B cell (primary cell): ENCODE measurements at places on chromosomes 12 and 14. TPM values are rescaled to one million over a fixed set of nuclear protein-coding genes. Genes with fewer than 3 reads are reported as not detected.
A peak's percentile ranks its signal among the peaks of the same experiment; 100 is the strongest.

OR4E2 gene
- total RNA-seq, result not detected in 2 replicates

DNA sequence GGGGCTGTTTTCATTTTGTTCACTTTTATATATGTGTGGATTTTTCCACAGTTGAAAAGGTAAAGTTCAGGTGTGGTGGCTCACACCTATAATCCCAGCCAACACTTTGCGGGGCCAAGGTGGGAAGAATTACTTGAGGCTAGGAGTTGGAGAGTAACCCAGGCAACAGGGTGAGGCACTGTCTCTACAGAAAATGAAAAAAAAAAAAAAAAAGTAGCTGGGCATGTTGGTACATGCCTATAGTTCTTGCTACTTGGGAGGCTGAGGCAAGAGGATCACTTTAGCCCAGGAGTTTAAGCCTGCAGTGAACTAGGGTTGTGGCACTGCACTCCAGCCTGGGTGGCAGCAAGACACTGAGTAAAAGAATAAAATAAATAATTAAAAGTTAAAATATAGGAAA is 326.5 kb downstream of the NAV3 start:
- no peaks in the 10 kb centered on the region for H3K27me3 ChIP-seq
- no peak overlapping the region for H3K27ac ChIP-seq
- no peak for DNase-seq
- no peaks in the 10 kb centered on the region for H3K36me3 ChIP-seq

DNA sequence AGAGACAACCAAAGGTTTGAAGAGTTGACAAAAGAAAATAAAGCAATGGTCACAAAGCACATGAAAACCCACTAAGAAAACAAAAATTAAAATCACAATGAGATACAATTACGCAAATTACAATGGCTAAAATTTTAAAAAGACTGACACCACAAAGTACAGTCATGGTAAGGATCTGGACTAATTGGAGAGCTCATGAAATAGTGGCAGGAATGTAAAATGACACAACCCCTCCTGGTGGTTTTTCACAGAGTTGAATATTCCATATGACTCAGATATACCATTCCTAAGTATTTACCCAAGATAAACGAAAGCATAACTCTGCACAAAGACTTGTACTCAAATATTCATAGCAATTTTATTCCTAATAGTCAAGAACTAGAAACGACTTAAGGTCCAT is 65.9 kb downstream of the NOVA1 start:
- no peak overlapping the region for H3K4me3 ChIP-seq
- DNase-seq, result no peak
- no peaks in the 10 kb centered on the region for H3K36me3 ChIP-seq
- no peaks in the 10 kb centered on the region for H3K4me1 ChIP-seq
- H3K27me3 ChIP-seq, result no peaks in the 10 kb centered on the region

- DNase-seq, result no peak
- no peaks in the 10 kb centered on the region for H3K27me3 ChIP-seq
- no peaks in the 10 kb centered on the region for H3K36me3 ChIP-seq
- H3K4me3 ChIP-seq, result no peak overlapping the region
Observed at GRCh38 chr14:94361682-94362081, 26.7 kb downstream of the SERPINA1 start.

DNA sequence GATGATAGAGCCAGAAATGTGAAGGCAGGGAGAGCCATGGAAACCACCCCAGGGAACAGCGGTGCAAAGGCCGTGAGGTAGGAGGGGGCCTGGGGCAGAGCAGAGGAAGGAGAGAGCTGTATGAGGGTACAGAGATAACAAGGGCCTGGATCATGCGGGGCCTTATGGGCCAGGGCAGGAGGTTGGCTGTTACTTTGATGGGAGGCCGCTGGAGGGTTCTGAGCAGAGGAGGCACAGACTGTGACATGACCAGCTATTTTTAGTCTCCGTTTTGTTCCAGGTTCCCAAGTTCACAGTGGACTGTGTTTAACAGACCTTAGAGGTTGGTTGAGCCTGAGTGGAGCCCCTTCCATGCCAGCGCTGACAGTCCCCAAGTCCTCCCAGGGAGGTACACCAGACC is 118.6 kb downstream of the GCH1 start:
- no peak for DNase-seq
- no peak overlapping the region for H3K4me3 ChIP-seq
- H3K4me1 ChIP-seq, result peaks cover 21% of the 10 kb centered on the region
- peaks cover 17% of the 10 kb centered on the region for H3K36me3 ChIP-seq

GRCh38 chr12:24127919-24128721 is 178.7 kb upstream of the SOX5 start:
- H3K27ac ChIP-seq, result no peak overlapping the region
- H3K4me3 ChIP-seq, result no peak overlapping the region
- DNase-seq, result no peak
- no peaks in the 10 kb centered on the region for H3K4me1 ChIP-seq
- H3K27me3 ChIP-seq, result no peaks in the 10 kb centered on the region

DNA sequence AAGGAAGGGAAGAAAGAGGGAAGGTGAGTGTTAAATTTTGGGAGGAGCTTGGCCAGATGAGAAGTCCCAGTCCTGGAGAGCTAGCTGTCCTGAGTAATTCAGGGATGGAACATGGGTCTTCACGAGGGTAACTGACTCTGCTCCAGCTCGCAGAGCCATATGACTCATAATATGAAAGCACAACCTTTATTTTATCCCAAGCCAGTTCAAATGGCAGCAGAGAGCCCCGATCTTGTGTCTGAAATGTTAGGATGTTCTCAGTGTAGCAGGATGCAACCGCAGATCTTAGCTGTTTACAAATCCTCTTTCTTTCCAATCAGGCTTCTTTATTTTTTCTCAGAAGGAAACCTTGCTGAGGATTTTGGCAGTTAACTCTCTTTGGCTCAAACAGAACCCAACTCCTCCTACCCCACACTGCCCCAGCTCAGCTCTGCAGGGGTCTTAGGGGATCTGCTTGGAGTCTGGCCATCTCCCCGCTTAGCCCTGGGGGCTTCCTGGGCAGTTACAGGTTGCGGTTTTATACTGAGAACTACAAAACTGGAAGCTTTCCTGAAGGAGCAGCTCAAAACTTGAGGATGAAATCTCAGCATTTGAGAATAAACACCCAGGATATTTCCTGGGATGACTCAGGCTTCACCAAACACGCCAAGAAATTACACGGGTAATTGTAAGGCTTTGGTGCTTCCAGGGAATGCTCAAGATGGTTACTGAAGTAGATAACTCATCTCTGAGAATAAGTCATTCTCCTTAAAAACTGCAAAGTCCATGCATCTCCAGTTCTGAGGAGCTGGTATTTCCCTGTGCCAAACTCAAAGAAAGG is 92.5 kb downstream of the VCPKMT start:
- H3K4me3 ChIP-seq, result no peak overlapping the region
- no peak overlapping the region for H3K27ac ChIP-seq
- H3K27me3 ChIP-seq, result no peaks in the 10 kb centered on the region
- DNase-seq, result no peak
- peaks cover 10% of the 10 kb centered on the region for H3K4me1 ChIP-seq
- peaks cover 2% of the 10 kb centered on the region for H3K36me3 ChIP-seq

DNA sequence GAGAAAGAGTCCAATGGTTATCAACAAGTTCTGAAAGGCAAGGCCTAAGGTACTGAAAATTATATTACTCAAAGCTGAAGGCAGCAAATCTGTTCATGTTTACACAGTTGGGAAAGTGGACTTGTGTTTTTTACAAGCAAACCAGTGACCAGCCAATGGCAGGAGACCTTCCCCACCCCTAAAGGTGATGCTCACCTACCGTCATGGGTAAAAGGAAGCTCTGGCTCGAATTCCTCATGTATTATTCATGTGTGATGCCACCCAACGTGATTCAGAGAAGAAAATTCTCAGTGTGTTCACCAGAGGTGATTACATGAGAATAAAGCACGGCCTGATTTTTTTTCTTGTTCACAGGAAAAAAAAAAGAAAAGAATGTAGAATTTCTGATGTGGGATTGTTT is 1161.2 kb upstream of the SEL1L start:
- no peak overlapping the region for H3K27ac ChIP-seq
- H3K36me3 ChIP-seq, result no peaks in the 10 kb centered on the region
- no peak overlapping the region for H3K4me3 ChIP-seq

TROAP gene
- 1.0 and 1.7 TPM in 2 replicates for total RNA-seq

DNA sequence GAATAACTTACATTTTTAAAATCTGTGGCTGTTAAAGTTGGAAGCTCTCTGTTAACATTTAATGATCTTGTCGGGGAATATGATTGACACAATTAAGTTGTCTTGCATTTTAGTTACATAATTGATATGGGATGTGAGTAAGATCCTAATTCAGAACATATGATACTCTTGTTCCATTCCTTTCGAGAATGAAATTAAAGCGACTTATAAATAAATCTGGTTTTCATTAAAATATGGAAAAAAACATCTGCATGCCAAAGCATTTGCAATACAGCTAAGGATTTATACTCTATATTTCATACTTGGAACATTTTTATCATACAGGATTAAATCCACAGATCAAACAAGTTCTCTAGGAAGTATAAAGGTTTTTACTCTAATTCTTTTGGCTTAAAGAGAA is 52.0 kb downstream of the SLC38A6 start:
- no peaks in the 10 kb centered on the region for H3K36me3 ChIP-seq
- H3K27me3 ChIP-seq, result no peaks in the 10 kb centered on the region
- H3K27ac ChIP-seq, result no peak overlapping the region
- H3K4me1 ChIP-seq, result peaks cover 10% of the 10 kb centered on the region

- no peak overlapping the region for H3K27ac ChIP-seq
- peaks cover 15% of the 10 kb centered on the region for H3K4me1 ChIP-seq
- no peaks in the 10 kb centered on the region for H3K27me3 ChIP-seq
- peaks cover 3% of the 10 kb centered on the region for H3K36me3 ChIP-seq
- DNase-seq, result no peak
Observed at GRCh38 chr12:122503147-122503751, 2.5 kb upstream of the ZCCHC8 start.

DNA sequence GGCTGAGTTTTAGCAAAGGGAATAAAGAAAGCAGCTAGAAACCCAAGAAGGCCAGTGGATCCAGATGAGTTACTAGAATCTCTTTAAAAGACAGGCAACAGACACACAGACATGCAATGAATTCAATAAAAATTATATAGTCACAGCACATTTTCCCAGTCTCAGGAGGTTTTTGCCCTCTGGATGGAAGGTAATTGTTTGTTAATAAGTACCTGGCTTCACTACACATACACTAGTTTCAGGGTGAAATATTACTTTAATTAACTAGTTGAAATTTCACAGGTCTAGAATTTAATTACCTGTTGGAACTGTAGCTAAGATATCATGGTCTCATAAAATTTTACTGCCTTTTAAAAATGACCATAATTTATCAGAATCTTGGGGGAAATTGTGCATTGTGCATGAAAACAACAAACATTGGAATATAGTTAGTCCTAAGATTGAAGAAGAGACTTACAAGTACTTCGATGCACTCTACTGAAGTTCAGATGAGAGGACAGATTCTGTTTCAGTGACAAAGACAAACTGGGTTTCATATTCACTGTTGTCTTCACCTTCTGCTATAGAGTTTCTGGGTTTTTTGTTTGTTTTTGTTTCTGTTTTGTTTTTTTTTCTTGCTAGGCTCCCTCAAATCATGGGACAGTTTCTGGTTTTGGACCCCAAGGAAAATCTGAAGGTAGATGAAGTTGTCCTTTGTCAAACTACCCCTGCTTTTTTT is 277.0 kb upstream of the GARIN6 start:
- H3K27ac ChIP-seq, result no peak overlapping the region
- no peaks in the 10 kb centered on the region for H3K36me3 ChIP-seq
- no peak for DNase-seq
- no peaks in the 10 kb centered on the region for H3K4me1 ChIP-seq
- H3K4me3 ChIP-seq, result no peak overlapping the region

DNA sequence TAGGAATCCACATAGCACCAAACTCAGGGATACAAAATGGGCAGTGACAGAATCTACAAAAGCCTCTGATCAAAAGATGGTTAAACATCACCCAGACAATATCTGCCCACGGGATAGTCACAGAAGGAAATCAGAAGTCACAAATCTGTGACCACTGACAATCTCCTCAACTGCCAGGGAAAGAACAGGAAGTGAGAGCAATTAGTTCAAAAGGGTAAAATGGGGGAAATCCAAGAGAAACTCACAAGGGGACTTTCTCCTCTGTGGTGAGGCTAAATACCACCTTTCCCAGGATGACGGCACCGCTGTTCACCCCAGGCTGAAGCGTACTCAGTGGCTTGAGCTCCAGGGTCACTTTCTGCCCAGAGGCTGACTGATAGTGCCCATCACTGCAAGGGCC is 10.7 kb downstream of the TTC5 start:
- no peaks in the 10 kb centered on the region for H3K27me3 ChIP-seq
- peaks cover 4% of the 10 kb centered on the region for H3K4me1 ChIP-seq
- DNase-seq, result peak; percentile 48
- no peak overlapping the region for H3K4me3 ChIP-seq
- H3K36me3 ChIP-seq, result peaks cover 85% of the 10 kb centered on the region
- no peak overlapping the region for H3K27ac ChIP-seq

DNA sequence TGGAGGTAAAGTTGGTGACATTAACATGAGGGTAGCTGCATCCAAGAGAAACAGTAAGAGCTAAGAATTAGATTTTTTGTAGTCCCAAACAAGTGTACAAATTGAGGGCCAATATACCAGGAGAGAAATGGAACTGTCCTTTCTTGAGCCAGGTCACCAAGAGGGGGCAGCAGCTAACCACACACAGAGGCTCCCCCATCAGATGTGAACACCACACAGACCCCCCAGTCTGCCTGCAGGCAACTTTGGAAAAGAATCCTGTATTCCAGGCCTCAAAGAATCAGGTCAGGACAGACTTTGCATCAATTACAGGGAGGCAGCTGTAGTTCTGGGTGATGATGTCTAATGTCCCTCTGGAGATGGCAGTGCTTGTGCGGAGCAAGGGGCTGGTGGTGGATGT is 77.9 kb downstream of the SPTB start:
- no peaks in the 10 kb centered on the region for H3K4me1 ChIP-seq
- H3K27me3 ChIP-seq, result no peaks in the 10 kb centered on the region
- no peaks in the 10 kb centered on the region for H3K36me3 ChIP-seq
- DNase-seq, result no peak
- H3K4me3 ChIP-seq, result no peak overlapping the region
- H3K27ac ChIP-seq, result no peak overlapping the region

KRT83 gene
- not detected in 2 replicates for total RNA-seq

GRCh38 chr12:130222519-130223218 is 60.4 kb downstream of the FZD10 start:
- H3K27ac ChIP-seq, result no peak overlapping the region
- DNase-seq, result no peak
- H3K4me1 ChIP-seq, result no peaks in the 10 kb centered on the region
- no peaks in the 10 kb centered on the region for H3K36me3 ChIP-seq

- no peaks in the 10 kb centered on the region for H3K27me3 ChIP-seq
- peaks cover 42% of the 10 kb centered on the region for H3K4me1 ChIP-seq
- H3K36me3 ChIP-seq, result peaks cover 1% of the 10 kb centered on the region
- peak overlapping the region; percentile 50 for H3K4me3 ChIP-seq
Observed at GRCh38 chr12:104570174-104570907, 113.6 kb downstream of the CHST11 start.

- H3K27me3 ChIP-seq, result no peaks in the 10 kb centered on the region
- no peaks in the 10 kb centered on the region for H3K36me3 ChIP-seq
- peak within 1 kb of the TSS; percentile 75 for H3K4me3 ChIP-seq
- DNase-seq, result no peak
- peak within 1 kb of the TSS; percentile 67 for H3K27ac ChIP-seq
- H3K4me1 ChIP-seq, result peaks cover 18% of the 10 kb centered on the region
Observed at GRCh38 chr14:24232645-24233537, at the start of gene GMPR2. TSS of gene GMPR2 (plus strand) at chr14:24232929. CDS start at chr14:24233254, 325 bp downstream.

GRCh38 chr14:25056688-25057078 is 6.7 kb upstream of the STXBP6 start:
- no peaks in the 10 kb centered on the region for H3K36me3 ChIP-seq
- H3K4me3 ChIP-seq, result no peak overlapping the region
- no peaks in the 10 kb centered on the region for H3K4me1 ChIP-seq
- no peak overlapping the region for H3K27ac ChIP-seq
- no peaks in the 10 kb centered on the region for H3K27me3 ChIP-seq
